ENCODE measurements at places on chromosomes 5 and 9.

DNA sequence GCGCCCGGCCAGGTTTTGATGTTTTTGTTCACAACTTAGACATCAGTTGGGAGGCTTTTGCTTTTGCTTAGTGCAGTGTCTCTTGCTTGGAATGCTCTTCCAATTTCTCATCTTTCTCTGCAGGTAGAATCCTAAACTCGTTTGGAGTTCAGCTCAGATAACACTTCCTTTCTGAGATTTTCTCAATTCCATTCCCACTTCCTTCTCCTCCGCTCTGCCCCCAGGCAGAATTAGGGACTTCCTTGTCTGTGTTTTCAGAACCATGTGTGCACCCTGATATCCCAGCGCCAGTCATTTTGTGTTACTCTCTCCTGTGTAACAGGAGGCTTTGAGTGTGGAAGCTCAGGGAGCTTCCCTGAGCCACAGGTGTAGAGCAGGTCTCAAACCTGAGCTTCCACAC is 171.0 kb downstream of the INSYN2B start:
- no peak for DNase-seq

- no peak for DNase-seq
Measured at GRCh38 chr9:17536027-17536426, 42.8 kb upstream of the SH3GL2 start.

DNA sequence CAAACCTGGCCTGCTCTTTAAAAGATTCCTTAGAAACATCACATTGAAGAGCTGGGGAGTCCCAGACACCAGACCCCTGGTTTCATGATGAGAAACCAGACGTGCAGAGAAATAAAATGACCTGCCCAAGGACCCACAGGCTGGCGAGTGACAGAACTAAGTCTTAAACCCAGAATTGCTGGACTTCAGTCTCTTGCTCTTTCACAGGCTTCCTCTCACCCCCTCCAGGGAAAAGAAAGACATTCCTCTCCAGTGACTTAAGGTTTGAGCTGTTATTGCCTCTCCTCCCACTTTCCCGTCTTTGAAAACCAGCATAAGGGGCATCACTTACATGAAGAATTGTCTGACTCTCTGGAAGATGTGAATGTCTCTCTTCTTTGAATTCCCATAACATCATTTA is 535.2 kb downstream of the IRX1 start:
- DNase-seq: no peak

DNA sequence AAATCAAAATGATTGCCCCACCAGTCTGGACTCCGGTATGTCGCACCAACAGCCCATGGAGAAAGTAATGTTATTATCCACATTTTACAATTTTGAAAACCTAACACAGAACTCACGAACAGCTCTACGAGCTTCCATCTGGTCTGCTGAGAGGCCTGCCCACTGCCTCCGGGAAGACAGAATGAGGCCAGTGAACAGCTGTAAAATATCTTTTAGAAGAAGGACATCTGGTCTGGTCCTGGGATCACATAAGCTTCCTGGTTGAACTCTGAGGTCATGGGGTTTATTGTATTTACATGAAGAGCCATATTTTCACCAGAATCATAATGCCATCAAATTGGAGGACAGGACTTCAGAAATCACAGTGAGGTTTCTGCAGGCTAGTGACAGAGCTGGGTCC is 89.0 kb downstream of the FRMD3 start:
- no peak for DNase-seq

DNA sequence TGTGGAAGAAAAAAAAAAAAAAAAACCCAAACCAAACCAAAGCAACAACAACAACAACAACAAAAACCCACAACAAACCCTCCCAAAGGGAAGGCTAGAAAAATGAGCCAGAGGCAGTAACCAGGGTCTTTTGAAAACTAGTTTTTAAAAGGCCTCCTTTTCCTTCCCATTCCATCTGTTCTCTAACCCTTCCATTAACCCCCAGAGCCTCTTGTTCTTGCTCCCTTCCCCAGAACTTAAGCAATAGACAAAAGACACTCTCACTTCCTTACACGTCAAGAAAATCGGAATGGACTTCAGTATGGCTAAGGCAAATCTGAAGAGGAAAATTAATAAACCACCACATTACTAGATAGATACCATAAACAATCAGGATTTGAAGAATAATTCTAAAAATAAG is 292.8 kb downstream of the ARL15 start:
- no peak for DNase-seq
